ENCODE measurements at places on chromosomes 11 and 22.

DNA sequence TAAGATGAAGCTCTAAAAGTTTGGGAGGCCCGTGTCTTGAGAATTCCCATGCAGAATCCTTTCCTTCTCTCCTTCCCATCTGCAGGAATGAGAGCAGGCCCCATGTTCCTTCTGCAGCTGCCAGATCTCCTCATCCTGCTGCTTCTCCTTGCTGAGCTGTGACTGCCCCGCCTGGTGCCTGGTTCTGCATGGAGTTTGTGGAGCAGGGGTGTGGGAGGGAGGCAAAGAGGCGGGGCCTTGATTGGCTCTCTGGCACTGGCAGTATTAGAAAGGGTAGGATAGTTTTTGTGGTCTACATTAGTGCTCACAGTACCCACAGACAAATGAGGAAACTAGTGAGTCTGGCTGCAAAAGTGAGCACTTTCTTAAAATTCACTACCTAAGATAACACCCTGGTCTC lies 91.1 kb upstream of the CLPB start:
- no peak for DNase-seq

DNA sequence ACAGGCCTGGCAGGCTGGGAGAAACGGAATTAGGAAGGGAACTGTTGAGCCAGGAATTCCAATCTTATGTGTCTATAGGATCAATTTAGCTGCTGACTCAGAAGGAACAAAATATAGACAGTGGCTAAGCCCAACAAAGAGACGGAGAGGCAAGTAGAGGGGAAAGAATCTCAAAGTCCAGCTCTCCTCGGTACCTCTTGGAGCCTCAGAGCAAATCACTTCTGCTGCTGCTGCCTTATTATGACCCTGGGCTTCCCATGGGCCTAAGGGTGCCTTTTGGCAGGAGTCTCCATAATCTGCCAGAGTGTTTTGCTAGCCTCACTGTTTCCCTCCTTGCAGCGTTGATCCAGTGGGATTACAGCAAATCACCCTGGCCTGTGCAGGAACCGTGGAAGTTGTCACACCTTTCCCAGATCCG lies 31.7 kb downstream of the PAX6 start:
- DNase-seq: peak; percentile 89

DNA sequence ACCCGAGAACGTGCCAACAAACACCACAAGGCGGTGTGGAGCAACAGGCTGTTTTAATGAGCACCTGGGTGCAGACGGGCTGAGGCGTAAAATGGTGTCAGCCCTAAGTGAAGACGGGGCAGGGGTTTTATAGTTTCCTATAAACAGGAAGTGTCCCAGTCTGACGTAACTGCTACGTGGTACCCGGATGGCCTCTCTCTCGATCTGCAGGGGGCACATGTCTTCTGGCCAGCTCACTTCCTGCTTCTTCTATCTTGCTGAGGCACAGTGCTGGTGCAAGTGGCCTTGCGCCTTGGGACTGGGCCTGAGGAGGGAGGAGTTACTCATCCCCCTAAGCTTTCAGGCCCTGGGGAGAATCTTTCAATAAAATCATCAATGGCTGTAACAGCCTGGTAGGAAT lies 20.9 kb downstream of the OOSP3 start:
- peak; percentile 7 for DNase-seq

- peak; percentile 11 for DNase-seq
Measured at GRCh38 chr22:17213976-17214375, 5.3 kb downstream of the ADA2 start.

DNA sequence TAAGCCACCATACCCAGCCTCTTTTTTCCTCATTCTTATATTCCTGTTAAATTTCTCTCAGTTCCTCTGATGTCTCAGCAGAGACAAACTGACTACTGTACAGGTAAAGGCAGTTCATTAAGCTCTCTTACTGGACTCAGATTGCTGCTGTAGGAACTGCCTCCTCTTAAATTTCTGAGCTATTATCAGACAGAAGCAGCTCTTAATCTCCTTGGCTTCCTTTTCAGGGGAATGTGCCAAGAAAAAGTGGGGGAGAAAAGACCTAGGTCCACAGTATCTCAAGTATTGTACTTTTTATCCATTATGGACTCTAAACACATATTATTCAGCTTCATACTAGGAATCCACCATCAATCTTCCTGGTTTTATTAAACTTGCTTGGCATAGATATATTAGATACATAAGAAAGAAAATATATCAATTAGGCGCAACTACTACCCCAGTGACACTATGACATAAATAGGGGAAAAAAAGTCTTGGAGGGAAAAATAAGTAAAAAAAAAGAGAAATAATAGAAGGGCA lies 26.1 kb downstream of the MRTFA start:
- DNase-seq: no peak

DNA sequence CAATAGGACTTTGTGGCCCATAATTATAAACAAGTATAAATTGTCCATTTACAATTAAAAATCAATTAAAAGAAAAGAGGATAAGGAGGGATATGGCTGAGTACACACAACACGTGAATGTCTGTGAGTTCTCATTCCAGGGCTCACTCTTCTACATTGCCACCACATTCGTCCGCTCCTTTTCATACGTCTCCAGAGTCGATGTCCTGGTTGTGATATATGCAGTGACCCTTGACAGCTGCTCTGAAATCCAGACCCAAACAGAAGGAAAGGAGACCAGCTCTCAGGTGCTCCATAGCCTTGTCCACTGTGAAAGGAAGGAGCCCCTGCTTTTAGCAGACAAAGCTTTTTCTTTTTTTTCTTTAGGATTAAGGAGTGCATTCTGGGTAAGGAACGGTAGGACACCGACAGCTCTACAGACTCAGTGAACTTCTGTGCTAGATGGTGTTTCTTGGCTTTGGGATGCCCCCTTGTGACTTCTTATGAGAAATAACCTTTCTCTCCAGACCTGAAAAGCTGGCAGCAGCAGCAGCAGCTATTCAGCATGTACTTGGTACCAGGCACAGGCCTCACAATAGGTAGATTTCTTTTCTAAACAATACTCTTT lies 19.7 kb upstream of the DNAJB13 start:
- peak; percentile 73 for DNase-seq

GRCh38 chr11:61281581-61282250 lies 13.4 kb downstream of the VWCE start:
- DNase-seq: peak; percentile 20

GRCh38 chr11:77172666-77172982 lies 44.6 kb downstream of the MYO7A start:
- DNase-seq: no peak

DNA sequence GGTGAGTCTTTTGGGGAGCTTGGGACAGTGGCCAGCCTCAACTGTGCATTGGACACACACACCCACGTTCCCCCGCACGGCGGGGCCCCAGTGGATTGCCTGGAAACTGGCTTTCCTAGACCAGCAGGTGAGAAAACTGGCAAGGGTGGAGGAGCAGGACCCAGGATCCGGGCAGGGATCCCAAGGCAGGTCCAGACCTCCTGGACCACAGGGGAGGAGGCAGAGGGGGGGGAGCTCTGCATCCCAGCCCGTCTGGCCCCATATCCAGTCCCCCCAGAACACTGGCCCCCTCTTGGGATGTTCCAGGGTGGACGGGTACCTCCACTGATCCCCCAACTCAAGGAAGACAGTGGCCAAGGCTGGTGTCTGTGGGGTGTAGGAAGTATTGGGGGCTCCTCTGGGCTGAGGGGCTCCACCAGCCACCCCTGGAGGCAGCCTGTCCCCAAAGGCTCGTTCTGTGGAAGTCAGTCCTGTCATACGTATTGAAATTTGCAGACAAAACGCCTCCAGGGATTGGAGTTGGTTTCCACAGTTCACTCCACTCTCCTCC lies 89.3 kb upstream of the LINC01488 start:
- no peak for DNase-seq

- DNase-seq: no peak
Measured at GRCh38 chr11:2293984-2294925, 7.5 kb downstream of the C11orf21 start.

DNA sequence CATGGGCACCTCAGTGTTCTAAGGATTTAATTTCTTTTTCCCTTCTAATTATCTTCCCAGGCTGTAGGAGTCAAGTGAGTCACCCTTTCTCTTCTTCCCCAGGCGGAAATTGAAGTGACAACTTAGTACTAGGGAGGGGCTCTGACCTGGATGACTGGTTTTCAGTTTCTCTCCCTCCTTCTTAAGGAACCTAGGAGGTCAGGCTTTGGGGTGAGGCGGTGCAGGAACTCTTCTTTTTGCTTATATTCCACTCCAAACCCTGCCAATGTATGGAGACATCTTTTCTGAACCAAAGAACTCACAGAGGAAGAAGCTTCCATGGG lies 12.6 kb downstream of the ZDHHC5 start:
- peak; percentile 18 for DNase-seq

- no peak for DNase-seq
Measured at GRCh38 chr11:95766701-95767100, 22.9 kb downstream of the FAM76B start.

GRCh38 chr11:129260750-129261149 lies 68.6 kb upstream of the ARHGAP32 start:
- no peak for DNase-seq

DNA sequence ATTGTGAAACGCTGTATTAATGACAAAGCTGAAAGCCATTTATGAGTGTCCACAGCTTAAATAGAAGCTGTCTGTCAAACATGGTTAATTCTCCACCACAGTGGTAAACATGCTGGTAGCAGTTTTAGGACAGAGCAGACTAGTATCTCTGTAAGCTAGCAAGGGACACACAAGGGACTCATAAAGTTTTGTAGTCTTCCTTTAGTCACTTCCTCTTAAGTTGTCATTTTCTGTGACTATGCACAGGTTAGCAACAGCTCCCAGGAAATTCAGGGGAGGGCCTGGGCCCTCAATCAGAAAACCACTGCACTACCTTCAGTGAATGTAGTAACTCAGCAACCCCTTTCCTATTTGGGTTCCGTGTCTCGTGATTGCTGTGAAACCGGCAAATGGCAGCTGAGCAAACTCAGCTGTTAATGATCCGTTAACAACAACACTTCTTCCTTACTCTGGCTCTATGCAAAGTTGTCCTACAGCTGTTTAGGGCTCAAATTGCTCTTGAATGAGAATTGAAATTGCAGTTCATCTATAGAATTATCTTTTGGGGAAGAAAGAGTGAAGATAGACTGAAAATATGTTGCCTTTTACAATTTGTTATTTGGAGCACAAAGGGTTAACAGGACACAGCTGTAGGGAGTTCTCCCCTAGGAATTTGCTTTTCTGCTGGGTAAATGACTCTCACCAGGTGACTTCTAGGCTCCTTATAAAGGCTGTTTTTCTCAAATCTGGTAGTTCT lies at the start of gene MMP26:
Gene MMP26 (plus strand): TSS at position 731 of the 736 bp plus-strand sequence.
- no peak for DNase-seq

DNA sequence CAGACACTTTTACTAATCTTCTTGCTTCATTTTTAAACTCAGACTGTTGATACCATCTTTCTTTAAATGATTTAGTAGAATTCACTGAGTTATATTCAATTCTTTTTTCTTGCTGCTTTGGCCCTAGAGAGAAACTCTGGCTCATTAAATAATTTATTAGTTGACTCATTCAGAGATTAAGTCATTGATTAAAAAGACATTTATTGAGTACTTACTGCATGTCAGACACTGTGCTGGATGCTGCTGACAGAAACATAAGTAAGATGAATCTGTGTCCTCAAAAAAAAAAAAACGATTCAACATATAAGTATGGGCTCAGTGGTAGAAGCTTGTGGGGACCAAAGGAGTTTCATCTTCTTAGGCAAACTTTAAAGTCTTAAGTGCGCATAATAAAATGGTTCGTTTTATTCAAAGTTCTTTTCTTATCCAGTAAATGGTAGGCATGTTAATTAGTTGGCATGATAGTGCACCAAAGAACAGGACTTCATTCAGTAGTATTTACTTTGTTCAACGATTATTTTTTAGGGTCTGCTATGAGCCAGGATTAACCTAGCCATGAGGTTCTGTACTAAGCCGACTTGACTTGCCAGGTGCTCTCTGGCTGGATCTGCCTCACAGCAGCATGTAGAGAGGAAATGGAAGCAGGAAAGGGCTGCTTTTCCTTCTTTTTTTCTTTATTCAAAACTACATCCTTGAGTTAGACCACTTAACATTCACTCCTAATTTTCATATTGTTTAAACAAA lies 281.0 kb upstream of the CTSC start:
- no peak for DNase-seq

DNA sequence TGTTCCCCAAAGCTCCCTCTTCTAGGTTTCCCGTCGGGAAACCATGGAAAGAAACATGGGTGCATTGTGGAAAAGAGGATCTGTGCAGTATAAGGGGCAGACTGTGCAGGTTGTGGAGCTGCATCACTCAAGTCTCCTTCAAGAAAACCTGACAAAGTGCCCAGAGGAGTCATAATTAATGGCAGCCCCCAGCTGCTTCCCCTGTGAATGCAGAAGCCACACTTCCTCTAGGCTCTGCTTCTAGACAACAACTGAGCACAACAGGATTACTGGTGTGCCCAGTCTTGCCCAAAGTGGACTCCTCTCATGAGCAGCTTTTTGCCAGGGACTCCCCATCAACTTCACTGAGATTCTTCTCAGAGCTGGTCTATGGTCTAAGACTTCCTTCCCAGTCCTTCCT lies 42.6 kb upstream of the SCUBE2 start:
- no peak for DNase-seq

DNA sequence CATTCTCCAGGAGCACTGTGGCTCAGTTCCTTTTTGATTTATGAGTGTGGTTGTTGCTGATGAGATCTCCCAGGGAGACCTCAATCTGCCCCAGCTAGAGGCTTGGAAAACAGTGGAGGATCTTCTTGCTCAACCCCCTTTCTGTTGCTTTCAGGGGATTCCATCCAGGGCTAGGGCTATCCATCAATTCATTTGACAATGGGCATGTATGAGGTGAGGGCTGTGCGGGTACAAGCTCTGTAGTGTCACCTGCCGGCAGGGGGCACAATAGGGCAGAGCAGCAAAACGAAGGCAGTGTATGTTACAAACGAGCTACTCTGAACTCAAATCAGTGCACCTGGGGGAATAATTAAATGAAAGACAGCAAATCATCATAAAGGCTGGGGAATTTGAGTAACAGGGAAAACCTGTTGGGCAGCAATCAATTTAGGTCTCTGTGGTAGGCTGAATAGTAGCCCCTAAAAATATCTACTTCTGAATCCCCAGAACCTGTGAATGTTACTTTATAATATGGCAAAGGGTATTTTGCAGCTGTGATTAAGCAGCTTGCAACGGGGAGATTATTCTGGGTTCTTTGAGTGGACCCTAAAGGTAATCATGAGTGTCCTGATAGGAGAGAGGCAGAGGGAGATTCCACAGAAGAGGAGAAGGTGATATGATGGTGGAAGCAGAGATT lies 170.3 kb upstream of the ZBED5 start:
- DNase-seq: peak; percentile 61

DNA sequence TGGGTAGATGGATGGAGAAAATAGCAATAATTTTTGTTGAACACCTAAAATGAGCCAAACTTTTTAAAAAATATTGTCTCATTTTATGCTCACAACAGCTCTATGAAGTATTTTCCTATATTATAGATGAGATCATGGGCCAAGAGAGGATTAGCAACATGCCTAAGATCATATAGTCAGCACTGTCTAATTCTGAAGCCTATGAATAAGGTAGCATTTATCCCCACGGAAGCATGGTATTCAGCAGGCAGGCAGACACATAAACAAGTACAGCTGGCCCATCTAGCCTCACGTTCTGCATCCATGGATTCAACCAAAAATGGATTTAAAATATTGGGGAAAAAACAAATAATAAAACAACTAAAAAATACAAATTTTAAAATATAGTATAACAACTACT lies 21.9 kb upstream of the RAB30 start:
- no peak for DNase-seq

- DNase-seq: no peak
Measured at GRCh38 chr11:116077092-116077491, 572.9 kb upstream of the CADM1 start.

- peak; percentile 60 for DNase-seq
Measured at GRCh38 chr22:30733181-30733631, 38.5 kb downstream of the OSBP2 start.
